ENCODE measurements at places on chromosomes 1 and 21. TPM values are rescaled to one million over a fixed set of nuclear protein-coding genes. Genes with fewer than 3 reads are reported as not detected.

GRCh38 chr1:26700711-26701110 is 4.9 kb downstream of the ARID1A start:
- DNase-seq = no peak

- no peak for DNase-seq
These were observed 50.0 kb downstream of the C1orf198 start for GRCh38 chr1:230818367-230818766.

DNA sequence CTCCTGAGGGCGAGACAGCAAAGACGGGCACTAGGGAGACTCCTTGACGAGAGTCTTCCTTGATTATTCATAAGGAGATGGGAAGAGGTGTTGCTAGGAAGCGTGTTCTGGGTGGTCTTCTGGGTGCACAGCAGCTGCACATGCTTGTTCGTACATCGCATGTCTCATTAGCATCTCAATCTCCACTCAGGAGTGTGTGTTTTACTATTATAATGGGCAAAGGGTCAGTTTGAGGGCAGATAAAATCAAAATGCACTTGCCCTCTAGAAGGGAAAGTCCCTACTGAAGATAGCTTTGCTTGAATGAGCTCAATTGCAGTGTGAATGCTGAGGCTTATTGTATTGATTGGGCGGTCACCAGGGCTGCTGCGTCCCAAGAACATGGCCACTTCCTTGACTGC is 50.2 kb upstream of the SCCPDH start:
- no peak for DNase-seq

- DNase-seq = no peak
These were observed 322.6 kb downstream of the LTN1 start for GRCh38 chr21:28669971-28670653.

DNA sequence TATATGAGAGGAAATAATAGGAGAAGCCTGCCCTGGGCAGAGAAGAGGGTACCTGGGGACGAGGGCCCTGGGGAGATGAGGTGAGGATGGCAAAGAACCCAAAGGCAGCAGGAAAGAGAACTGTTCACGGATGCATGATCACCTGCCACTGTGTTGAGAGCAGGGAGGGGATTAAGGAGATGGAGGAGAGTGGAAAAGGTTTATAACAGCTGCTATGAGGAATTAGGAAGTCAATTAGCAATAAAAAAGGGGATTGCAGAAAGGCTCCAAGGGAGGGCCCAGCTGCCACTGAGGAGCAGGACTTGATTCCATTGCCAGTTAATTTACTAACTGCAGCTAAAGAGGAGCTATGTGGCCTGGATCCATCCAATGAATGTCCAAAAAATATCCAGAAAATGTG is 61.1 kb downstream of the GFI1 start:
- no peak for DNase-seq

DPH5 gene
- total RNA-seq = 31.3 TPM

GRCh38 chr1:226531360-226532093 is 17.0 kb upstream of the STUM start:
- no peak for DNase-seq

RIPPLY3 gene
- total RNA-seq = not detected

DNA sequence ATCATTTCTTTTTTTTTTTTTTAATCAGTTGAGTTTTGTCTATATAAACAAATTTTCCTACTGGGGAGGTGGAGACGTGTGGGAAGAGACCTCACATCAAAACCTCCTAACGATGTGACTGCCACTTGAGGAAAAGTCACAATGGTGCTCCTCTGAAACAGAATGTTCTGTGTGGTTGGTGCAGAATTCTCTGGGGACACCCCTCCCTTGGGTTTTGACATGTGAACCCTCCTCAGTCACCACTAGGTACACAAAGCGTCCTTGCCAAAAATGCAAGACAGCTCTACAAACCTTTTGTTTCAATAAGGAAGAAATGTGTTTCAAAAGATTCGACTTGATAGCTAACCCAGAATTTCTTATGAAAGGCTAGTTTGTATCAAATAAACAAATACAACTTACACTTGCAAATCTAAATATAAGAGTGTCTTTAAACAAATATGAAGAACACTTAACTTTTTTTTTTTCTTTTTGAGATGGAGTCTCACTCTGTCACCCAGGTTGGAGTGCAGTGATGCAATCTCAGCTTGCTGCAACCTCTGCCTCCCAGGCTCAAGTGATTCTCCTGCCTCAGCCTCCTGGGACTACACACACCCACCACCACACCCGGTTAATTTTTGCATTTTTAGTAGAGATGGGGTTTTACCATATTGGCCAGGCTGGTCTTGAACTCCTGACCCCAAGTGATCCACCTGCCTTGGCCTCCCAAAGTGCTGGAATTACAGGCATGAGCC is 9.3 kb downstream of the SLC25A24 start:
- DNase-seq = no peak

GRCh38 chr21:35423709-35424108 is 374.6 kb upstream of the RUNX1 start:
- no peak for DNase-seq

GRCh38 chr1:91736715-91737615 is 149.0 kb downstream of the TGFBR3 start:
- no peak for DNase-seq

IL19 gene
- not detected for total RNA-seq

DNA sequence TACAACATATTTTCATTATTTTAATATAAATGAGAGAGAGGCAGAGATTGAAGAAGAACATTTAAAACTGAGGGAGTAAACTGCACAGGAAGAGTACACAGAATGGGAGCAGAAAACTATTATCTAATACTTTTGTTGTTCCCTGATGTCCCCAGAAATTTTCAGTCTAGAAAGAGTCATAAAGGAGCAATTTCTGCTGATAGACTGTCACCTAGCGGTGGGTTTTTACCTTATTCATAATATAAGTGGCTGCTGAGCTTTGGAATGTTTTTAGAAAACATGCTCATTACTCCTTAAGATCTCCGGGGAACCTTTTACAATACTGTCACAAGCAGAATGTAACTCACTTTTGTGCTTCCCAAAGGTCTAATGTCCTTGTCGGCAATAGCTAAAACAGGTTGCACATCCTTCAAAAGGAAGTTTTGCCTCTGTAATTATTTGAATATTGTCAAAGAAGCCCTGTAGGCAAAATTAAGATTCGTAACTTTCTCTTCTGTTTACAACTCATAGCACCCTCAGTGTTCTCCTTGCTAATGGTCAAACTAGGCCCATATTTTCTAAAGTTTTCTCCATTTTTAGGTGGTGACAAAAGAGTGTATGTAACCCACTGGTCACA is 4.9 kb upstream of the NPL start:
- DNase-seq = no peak

TRAF3IP3 gene
- total RNA-seq = 279 TPM

DNA sequence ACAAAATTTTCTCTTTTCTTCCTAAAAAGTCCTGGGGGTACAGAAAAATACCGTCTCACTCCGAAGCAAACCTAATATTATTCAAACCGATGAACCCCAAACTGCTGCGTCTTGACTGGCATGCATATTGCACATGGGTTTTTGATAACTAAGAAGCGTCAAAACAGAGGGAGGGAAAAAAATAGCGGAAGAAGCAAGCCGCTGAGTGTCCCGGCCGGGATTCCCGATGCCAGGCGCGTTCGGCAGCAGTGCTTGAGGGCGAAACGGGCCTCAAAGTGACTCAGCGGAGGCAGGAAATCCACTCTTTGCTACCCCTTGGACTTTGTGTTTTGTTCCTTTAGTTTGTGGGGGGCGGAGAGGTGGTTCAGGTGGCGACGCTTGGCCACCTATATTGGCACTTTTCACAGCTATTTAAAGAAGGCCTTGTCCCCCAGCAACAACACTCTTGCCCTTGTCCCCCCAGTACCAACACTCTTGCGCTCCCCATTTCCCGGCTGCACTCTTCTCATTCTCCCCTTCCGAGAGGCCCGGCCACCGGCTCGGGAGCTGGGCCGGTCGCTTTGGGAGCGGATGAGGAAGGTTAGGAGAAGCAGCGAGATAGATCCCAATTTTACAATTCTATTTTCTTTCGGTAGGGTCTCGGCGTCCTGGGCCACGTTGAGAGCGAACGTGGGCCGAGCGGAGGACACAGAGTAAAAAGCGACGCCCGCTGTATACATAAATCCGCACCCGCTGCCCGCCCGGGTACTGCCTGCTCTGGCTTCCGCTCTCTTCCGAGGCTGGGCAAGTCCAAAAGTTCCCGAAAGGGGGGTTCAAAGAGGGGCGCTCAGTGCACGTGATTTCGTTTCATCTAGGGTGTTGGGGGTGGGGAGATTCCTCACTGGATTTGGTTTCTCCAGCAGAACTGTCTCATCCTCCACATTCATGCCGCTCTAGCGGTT is 2.5 kb downstream of the LMX1A start:
- no peak for DNase-seq

GRCh38 chr1:231395076-231395997 is 26.8 kb downstream of the EGLN1 start:
- DNase-seq = no peak

GRCh38 chr1:201176940-201177339 is 13.7 kb upstream of the IGFN1 start:
- no peak for DNase-seq

GRCh38 chr1:226738995-226739695 is at the start of gene ITPKB:
TSS of gene ITPKB (minus strand) at chr1:226739282. CDS start at chr1:226737458, 1,824 bp downstream.
- DNase-seq = peak; percentile 69

DNA sequence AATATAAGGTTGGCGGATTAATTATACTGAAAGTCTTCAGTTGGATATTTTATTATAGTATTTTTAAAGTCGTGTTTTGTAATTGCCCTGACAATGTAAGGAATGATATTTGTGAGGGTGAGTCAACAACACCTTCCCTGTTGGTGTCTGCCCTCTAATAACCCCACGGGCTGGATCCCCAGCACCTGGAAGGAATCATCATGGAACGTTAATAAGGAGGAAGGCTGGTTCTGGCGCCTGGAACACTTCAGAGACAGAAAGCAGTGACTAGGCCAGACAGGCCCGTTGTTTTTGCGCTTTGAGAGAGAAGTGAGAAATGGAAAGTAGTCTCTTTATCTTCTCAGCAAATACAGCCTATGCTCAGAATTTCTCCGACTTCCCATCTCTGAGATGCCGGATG is 31.6 kb downstream of the TEX35 start:
- DNase-seq = no peak

DNA sequence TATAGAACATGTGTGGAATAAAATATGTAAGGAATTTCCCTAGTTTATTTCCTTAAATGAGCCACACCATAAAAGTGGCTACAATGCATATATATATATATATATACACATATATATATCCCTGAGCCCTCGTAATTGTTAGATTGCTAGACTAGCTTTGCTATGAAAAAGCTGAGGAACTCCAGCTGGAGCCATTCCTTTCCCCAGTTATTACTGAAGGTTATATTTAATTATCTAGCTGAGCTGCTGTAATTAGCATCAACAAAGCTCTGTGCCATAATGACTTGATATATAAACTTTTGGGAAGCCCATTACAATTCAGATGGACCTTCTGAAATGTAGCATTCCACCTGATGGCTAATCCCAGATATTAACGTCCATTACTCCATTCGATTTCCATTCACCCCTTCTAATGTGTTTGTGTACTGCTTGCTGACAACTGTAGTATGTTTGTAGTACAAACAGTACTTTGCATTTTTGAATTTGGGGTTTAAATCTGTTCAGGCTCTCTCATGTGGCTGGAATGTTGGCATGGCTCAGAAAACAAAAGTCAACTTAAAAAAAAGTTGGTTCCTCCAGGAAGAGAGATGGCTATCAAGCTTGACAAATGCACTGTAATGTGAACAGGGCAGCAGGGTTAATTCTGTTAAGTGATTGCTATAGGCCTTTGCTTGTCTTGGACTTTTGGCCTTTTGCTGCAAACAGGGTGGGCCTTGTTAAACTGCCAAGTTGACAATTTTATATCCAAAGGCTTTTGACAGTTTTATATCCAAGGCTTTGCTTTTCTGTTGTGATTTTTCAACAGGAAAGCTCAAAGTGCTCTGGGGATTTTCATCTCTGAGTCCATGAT is 170.0 kb downstream of the LTN1 start:
- no peak for DNase-seq

- no peak for DNase-seq
These were observed 41.3 kb upstream of the LAMC2 start for GRCh38 chr1:183144752-183145151.

- DNase-seq = no peak
These were observed 10.5 kb downstream of the MAEL start for GRCh38 chr1:166999500-167000055.

DNA sequence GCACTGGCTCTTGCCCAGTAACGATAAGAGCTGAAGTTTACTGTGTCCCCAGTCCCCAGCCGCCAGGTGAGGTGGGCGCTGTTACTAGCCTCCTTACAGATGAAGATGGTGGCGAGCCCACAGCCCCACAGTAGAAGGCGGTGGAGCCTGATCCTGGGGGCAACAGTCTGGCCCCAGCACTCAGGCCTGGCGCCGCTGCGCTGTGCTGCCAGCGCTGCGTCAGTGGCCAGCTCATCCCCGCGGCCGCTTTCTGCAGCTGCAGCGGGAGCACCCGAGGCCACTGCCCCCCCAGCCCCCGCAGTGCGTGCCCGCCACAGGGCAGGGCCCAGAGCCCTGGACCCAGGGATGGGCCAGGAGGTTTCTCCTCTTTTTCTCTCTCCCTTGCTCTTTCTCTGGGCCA is 13.3 kb downstream of the H6PD start:
- DNase-seq = no peak

- no peak for DNase-seq
These were observed 99.9 kb downstream of the KCNH1 start for GRCh38 chr1:211033921-211034525.

DNA sequence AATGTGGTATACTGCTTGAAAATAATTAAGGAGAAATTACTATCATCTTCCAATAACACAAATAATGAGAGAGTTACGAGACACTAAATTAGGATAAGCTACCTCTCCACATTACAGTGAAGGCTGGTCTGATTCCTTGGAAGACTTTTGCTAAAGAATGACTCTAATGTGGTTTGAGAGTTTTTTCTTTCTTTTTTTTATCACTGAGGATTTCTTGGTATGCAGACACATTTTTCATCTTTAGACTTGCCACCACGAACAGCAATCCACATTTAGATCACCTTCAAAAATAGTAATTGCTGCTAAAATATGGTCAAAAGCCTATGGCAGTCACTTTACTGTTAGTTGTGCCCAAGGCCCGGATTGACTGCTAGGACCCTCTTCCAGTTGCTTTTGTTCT is 16.6 kb upstream of the TMEM35B start:
- DNase-seq = no peak

DNA sequence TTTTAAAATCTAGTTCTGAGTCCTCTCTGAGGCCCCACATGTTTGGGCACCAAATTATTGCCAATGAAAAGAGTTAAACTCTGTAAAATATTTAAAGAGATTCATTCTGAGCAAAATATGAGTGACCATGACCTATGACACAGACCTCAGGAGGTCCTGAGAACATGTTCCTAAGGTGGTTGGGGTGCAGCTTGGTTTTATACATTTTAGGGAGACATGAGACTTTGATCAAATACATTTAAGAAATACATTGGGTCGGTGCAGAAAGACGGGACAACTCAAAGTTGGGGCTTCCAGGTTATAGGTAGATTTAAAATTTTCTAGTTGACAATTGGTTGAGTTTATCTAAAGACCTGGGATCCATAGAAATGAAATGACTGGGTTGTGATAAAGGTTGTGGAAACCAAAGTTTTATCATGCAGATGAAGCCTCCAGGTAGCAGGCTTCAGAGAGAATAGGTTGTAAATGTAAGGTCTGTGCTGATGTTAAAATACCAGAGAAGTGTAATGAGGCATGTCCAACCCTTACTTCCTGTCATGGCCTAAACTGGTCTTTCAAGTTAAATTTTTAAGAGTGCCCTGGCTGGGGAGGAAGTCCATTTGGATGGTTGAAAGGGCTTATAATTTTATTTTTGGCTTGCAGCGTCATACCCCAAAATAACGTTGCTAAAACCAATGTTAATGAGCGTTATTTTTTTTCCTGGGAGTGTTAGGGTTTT is 274.9 kb downstream of the NUF2 start:
- no peak for DNase-seq

TPTE gene
- not detected for total RNA-seq

GRCh38 chr1:190170321-190170720 is 307.3 kb downstream of the BRINP3 start:
- DNase-seq = no peak
